ENCODE measurements at places on chromosomes 7 and 10.

- DNase-seq, result no peak
Measured at GRCh38 chr10:81403451-81403850, 471.5 kb upstream of the NRG3 start.

GRCh38 chr10:51321300-51321699, 247.0 kb downstream of the PRKG1 start:
- no peak for DNase-seq

GRCh38 chr10:124066781-124067714, 26.4 kb downstream of the CHST15 start:
- DNase-seq, result no peak

DNA sequence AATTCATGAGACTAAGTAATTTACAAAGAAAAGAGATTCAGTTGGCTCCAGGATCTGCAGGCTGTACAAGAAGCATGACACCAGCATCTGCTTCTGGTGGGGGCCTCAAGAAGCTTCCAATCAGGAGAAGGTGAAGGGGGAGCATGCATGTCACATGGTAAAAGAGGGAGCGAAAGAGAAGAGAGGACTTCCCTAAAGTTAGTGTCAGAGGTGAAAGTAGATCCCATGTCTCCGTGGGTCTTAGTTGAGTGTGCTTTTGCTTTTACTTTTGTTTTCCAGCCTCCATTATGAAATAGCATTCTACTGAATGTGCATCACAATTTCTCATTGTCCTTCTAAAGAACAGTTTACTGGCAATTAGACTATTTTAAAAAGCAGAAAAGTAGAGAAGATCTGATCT, 213.6 kb upstream of the FZD1 start:
- DNase-seq, result no peak

DNA sequence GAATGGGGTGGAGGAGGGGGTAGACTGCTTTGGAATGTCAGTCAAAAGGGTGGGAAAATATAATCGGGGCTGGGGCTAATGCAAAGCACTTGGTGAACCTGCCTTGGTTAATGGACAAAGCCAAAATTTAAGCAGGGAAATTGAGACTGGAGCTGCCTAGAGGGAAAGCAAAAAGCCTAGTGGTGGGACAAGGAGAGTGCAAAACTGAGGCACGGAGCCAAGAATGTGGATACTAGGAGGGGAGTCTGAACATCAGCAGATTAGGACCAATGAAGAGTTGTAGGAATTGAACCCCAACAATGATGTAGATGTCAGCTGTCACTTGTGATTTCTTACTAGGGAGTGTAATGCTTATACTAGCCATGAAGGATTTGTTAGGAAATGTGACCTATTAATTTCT, 195.9 kb downstream of the MDFIC start:
- DNase-seq, result no peak

- DNase-seq, result no peak
Measured at GRCh38 chr7:96719164-96719563, 9.5 kb upstream of the SEM1 start.

Measured in activated CD4-positive, alpha-beta T cell treated with anti-CD3 and anti-CD28 coated beads, Interleukin-2, amount 10 ng/mL, durations not matched to agents 7 days and 5 days (primary cell).